Stimulated activated CD4-positive, alpha-beta T cell treated with anti-CD3 and anti-CD28 coated beads, Interleukin-1b, Interleukin-23, amount 100 ng/mL, for 1 hour (primary cell): ENCODE measurements at places on chromosomes 11 and 22.

DNA sequence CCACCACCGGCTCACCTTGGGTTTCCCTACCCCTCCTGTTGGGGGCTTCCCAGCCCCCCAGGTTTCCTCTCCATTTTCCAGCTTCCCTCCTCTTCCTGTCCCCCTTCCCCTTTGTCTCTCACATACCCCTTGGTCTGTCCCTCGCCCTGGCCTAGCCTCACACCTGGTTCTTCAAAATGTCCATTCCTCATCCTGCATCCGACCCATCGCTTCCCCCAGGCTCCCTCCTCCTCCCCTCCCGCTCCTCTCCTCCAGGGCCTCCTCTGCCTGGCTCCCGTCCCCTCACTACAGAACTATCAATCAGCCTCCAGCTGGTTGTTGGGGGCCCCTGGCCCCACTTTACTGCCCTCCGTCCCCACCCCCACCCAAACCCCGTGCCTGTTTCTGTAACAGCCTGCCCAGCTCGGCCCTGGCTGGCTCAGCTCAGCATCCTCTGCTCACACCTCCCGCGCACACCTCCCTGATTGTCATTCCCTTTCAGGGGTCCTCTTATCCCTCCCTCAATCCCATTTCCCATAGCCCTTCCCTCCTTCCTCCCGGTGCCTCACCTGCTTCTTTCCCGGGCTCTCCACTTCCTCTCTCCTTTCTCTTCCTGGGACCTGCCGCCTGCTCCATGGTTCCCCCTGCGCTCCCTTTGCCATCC lies 1.2 kb downstream of the CNIH2 start:
- no peak for DNase-seq

DNA sequence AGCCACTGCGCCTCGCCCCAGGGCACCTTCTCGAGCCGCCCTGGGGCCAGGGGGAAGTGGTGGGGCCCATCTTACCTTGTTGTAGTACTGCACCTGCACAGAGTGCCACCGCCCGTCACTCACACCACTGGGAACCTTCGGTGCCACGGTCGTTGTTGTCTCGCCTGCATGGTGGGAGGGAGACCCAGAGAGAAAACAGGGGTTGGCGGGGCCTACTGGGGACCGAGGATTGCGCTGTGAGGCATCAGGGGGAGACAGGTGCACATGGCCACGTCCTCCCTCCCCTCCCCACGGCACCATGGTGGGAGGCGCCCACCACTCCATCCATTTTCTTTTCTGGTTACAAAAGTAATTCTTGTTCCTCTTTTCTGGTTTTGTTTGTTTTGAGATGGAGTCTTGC lies 97.8 kb downstream of the TRMU start:
- no peak for DNase-seq

DNA sequence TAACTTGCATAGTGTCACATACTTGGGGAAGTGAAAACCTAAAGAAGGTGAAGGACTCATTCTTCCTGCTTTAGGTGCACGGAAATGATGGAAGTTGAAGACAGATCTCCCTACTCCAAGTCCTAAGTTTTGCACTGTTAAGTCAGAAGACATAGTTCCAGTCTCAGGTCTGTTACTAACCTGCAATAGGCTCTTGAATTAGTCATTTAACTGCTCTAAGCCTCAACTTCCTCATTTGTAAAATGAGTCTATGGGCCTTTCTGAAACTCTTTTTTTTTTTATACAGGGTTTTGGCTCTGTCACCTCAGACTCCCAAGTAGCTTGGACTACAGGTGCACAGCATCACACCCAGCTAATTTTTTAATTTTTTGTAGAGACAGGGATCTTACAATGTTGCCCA lies 30.8 kb upstream of the POU2AF1 start:
- no peak for DNase-seq

DNA sequence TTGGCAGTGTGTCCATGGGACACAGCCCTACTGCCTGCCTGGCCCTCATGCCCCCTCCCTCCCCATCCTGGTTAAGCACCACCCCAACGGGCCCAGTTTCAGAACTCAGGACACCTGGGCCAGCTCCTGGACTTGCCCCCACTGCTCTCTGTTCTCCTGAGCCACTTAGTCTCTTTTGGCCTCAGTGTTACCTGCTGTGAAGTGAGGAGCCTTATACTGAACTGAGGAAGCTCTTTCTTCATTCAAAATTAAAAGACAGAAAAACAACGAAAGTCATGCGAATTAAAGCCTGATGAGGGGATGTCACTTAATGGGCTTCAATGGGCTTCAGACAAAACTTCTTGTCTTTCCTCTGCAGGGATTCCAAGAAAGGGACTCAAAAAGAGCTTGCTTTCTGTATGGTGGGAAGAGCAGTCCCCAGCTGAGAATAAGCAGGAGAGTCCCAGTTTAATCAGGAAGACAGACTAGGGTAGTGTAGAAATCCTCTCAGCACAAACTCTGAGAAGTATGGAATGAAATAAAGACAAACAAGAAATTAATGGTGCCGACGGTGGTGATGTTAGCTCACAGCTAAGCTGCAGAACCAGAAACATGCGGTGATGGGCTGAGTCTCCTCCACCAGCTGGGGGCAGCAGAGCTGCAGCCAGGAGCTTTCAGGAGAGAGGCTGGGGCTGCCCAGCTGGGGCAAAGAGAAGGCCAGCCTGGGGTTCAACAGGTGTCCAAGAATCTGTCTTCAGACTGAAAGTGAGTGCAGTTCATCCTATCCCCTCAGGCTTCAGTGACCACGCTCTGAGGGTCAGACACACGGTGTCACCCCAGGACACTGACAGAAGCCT lies 101.0 kb downstream of the GGTLC2 start:
- DNase-seq: no peak

DNA sequence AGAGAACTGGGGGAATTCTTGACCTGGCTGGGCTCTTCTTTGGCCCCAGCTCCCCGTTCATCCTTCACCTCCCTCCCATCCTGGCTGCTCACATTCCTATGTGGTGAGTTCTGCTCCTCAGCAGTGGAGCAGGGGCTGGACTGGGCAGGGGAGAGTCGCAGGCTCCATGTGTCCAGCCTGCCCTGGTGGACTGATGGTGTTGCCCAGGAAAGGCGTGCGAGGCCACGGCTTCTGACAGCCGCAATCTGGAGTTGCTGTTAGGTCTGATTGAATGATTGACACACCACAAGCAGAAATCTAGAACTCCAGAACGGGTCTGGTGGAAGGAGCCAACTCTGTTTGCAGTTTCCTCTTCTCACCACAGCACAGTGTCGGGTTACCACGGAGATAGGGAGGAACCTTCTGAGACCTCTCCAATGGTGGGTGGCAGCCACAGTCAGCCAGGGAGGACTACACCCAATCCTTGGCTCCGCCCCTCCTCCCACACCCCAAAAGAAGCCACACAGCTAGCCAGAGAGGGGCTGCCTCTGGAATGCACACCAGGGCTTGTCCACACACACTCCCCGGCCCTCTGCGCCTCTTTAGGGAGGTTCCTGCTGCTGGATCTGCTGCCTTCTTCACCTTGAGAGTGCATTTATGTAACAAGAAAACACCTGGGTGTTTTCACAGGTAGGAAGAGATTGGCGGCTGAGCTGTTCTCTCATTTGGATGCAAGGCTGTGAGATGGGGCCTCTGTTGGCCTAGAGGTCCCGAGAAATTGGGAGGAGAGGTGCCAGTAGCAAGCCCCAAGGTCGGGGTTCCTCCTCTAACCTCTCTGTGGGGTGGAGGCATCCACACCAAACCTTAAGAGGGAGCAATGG lies 56.4 kb upstream of the CD44 start:
- peak; percentile 71 for DNase-seq

DNA sequence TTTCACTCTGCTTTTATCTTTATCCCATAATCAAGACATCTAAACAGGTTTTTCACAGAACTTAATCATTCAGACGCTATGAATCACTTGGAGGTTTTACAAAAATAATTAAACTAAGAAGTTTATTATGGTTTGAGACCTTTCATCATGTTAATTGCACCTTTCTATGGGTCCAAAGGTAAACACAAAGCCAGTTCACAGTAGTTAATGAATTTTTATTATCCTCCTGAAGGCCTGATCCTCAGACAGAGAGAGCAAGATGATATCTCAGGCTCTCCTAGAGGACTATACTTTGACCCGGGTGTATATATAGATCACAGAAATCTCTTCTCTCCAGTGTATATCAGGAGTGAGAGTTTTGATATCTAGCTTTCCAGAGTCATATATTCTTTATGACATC lies 1044.3 kb upstream of the RAG2 start:
- DNase-seq: no peak

- DNase-seq: no peak
Measured at GRCh38 chr11:68311160-68312116, 953 bp upstream of the LRP5 start.

DNA sequence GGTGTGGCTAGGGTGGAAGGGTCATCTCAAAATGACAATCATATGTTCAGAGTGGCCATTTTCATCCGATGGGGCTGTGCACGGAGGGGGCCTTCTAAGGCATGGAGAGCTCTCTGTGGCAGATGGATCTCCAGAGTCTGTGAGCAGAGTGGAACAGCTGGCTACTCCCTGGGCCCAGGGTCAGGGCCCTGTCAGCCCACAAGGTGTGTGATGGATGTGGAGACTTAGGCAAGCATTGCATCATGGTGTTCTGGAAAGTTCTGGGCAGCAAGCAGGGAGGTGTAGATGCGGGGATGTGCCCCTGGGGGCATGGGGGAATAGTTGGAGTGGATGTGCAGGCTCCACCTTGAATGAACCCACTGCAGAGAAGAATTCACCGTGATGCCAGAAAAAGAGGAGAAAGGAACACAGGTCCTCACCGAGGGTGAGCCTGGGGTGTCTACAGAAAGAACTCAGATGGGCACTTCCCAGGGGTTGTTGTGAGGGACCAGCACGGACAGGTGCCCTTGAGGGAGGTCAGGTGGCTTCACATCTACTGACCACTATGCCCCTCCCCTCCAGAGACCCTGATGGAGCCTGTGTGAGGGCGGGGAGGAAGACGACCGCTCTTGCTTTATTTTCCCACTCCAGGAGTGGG lies 51.1 kb downstream of the CHRDL2 start:
- DNase-seq: no peak

- no peak for DNase-seq
Measured at GRCh38 chr11:85619499-85619898, 7.6 kb downstream of the DLG2 start.

DNA sequence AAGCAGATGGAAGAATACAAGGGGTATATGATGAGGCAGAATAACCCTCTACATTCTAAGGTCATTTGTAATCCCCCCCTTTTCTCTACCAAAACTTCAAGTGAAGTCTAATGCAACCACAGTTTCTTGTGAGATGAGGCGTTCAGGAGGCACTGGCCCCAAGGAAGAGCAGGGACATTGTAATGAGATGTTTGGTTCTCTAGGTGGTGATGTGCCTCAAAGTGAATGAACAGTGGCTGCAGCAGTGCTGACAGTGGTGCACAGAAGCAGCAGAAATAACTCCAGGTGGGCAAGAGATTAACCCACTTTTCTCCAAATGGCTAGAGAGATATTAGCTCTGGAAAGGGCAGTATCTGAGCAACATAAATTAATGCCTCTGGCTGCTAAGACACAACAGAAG lies 33.8 kb downstream of the PDGFD start:
- no peak for DNase-seq

DNA sequence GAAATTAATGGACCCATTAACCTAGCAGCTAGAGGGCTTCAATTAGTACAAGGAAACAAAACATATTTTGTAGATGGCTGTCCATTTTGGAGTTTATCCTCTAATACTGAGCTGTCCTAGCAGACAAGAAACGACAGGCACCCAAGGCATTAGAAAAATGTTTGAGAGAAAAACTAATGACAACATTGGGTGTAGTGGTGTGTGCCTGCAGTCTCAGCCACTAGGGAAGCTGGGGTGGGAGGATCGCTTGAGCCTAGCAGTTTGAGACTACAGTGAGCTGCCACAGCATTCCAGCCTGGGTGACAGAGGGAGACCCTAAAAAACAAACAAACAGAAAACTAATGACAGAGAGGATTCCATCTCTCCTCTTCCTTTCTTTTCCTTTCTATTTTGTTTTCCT lies 1.5 kb downstream of the A4GALT start:
- DNase-seq: no peak

- no peak for DNase-seq
Measured at GRCh38 chr11:20458905-20459632, 71.6 kb downstream of the PRMT3 start.

DNA sequence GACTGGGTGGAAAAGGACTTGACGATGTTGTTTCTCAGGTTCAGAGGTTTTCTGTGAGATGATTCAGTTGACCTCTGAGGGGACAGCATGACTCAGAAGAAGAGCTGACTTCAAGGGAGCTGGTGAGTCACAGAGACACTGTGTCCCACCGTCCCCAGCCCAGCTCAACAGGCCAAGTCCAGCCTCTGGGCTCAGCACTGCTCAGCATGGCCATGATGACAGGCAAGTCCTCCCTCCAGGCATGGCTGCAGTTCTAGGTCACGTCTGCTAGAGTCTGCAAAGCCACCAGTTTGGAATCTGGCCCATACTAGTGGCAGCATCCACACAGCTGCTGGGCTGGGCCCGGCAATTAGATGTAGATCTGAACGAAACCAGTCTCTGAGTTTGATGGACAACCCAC lies 12.9 kb downstream of the TRIM29 start:
- DNase-seq: no peak

GRCh38 chr11:31955838-31956237 lies 135.0 kb upstream of the RCN1 start:
- no peak for DNase-seq

GRCh38 chr11:45754261-45754709 lies 50.7 kb upstream of the SLC35C1 start:
- DNase-seq: no peak

GRCh38 chr22:16834971-16835370 lies 9.8 kb upstream of the XKR3 start:
- DNase-seq: no peak

- no peak for DNase-seq
Measured at GRCh38 chr22:30047364-30047738, 32.9 kb upstream of the HORMAD2 start.

- DNase-seq: no peak
Measured at GRCh38 chr22:26905640-26906039, 248.3 kb downstream of the MIAT start.

GRCh38 chr11:66715346-66716085 lies 13.5 kb downstream of the SPTBN2 start:
- DNase-seq: no peak

DNA sequence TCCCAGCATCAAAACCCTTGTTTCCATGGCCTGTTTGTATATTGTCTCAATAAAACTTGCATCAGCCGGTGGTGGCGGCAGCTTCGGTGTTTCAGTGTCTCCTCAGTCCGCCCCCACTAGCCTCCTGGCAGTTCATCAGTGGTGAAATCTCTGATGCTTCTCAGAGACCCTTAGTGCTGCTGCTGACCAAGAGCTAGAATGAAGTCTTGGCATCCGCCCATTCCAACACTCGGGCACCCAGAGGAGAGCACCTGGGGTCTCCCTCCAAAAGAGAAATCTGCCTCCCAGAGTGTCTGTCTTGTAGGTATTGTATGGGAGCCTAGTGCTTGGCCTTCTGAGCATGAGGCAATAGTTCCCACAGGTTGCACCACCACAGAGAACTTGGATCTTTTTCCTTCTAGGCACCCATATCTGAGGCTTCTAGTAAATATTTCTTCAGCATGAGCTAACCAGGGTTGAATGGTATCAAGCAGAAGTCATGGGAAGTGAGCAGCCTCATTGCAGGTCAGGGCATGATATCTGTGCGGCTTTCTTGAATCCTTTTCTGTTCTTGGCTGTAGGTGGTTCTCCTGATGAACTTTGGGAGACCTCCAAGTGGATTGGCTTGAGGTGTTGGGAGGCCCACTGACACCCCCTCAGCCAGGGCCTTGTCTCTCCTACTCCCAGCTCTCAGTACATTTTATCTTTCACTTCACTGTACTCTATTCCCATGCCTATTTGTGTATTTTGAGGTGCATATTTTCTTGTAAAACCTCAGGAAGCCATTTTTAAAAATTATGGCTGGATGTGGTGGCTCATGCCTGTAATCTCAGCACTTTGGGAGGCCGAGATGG lies 13.2 kb upstream of the AIFM3 start:
- no peak for DNase-seq

- DNase-seq: no peak
Measured at GRCh38 chr22:43658823-43659222, 153.3 kb downstream of the EFCAB6 start.
